Caco-2 (cell line): ENCODE measurements at places on chromosomes 16 and 17.

GRCh38 chr17:66184392-66184791 is 7.5 kb downstream of the CEP112 start:
- DNase-seq = no peak

DNA sequence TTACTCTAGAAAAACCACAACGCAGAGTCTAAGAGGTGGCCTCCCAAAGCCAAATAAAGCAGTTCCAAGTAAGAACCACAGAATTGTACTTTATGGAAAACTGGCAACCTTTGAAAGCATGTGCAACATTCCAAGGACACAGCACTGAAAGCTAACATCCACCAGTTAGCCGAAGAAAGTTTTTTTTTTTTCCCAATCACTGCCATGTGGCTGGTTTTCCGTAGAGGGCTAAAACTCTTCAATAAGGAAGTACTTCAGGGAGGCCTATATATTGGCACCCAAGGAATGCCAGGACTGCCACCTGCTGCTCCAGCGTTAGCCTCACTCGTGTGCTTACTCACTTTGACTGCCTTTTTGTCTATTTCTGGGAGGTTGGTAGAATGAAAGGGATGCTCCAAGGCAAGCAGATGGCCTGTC is 25.2 kb downstream of the CEP95 start:
- DNase-seq = no peak

DNA sequence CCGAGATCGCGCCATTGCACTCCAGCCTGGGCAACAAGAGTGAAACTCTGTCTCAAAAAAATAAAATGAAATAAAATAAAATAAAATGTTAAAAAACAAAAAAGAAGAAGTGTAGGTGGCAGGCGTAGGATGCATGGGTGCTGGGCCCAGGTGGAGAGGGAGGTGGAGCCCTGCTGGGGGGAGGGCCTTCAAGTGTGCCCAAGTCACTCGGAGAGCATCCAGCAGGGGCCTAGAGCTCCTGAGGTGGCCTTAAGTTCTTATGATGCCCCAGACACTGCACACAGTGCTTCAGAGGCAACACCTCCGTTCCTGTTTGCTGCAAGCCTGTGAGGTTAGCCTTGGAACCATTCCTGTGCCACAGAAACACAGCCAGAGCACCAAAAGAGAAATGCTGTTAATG is 23.2 kb downstream of the IL4R start:
- no peak for DNase-seq

GRCh38 chr17:38560503-38561318 is 45.0 kb downstream of the SRCIN1 start:
- no peak for DNase-seq

- DNase-seq = peak; percentile 89
Observed at GRCh38 chr17:82734987-82735866, at the start of gene FN3K. TSS of gene FN3K (plus strand) at chr17:82735615. CDS start at chr17:82735637, 22 bp downstream.

DNA sequence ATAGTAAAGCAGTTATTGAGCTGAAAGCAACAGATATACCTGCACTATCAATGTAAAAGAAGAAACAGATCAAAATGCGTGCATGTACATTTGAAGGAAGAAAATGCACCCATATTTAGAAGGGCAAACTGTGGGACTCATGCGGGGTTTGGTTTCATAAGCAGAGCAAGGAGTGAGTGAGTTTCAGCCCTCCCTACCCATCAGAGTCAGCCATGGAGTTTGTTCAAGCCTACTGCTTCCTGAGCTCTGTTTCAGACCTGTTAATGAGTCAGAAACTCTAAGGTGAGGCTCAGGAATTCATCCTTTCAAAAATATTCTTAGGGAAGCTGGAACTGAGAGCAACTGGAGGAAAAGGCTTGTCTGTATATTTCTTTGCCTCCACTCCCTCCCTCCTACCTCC is 446.2 kb downstream of the HS3ST4 start:
- no peak for DNase-seq

GRCh38 chr16:79795556-79795955 is 195.0 kb upstream of the MAF start:
- no peak for DNase-seq

DNA sequence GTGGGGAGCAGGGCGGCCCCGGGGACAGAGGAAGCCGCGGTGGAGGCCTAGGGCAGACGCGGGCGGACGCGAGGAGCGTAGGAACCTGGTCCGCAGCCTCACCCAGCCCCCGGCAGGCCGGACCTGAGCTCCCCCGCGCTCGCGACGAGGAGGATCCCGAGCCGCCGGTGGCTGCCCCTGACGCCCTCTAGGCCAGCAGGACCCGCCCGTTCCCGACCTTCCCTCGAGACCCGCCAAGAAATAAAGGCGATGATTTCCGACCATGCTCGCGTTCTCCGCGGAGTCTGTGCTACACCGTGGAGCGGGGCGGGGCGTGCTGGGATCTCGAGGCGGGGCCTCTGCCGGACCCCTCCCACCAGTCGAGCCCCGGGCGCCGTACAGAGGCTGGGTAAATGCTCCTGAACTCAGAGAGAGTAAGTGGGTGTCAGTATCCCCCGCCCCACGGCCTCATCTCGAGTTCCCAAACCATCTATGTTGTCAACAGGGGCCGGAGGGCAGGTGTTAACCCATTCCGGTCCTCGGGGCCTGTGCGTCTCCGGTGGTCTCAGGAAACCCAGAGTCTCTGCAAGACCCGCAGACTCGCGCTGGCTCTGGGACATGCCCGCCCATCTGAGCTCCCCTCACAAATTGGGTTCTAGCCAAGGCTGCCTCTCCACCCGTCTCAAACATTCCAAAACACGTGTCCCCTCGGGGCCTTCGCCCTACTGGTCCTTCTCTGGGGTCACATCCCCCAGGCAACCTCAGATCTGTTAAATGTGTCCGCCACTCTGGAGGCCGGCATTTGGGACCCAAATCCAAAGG is 13.7 kb downstream of the SYCE1L start:
- peak; percentile 67 for DNase-seq

- no peak for DNase-seq
Observed at GRCh38 chr17:75740215-75740614, 19.0 kb downstream of the ITGB4 start.

DNA sequence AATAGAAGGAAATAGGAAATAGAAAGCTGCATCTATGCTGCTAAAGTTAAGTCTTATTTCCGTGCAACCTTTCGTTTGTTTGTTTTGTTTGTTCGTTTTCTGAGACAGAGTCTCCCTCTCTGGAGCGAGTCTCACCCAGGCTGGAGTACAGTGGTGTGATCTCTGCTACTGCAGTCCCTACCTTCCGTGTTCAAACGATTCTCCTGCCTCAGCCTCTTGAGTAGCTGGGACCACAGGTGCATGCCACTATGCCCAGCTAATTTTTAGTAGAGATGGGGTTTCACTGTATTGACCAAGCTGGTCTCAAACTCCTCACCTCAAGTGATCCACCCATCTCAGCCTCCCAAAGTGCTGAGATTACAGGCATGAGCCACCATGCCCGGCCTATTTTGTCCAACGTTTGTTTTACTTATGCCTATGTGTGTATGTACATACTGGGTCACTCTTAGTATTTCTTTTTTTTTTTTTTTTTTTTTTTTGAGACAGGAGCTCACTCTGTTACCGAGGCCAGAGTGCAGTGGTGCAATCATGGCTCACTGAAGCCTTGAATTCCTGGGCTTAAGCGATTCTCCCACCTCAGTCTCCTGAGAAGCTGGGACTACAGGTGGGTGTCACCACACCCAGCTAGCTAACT is 16.8 kb downstream of the BMERB1 start:
- DNase-seq = no peak

DNA sequence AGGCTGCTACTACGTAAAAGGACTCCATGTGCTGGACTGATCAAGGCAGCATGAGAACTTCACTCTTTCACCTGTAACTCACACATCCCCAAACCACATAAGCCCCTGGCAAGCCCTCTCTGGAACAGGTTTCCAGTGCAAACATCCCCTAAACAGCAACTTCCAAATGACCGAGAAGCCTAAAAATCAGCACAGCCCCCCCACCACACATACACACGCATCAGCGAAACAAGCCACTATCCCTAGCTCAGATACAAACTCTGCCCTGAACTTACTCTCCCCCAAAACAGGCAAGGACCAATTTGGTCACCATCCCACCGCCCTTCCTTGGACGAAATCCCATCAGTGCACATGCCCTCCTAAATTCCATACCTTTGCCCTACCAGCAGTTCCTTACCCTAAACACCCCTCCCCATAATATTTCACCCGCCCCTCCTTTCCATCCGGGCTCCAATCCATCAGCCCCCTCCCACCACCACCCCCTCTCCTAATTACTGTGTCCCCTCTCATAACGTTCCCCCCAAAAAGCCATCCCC is 735 bp downstream of the LSM12 start:
- DNase-seq = no peak

- DNase-seq = no peak
Observed at GRCh38 chr17:61647047-61647446, 56.0 kb upstream of the NACA2 start.

- no peak for DNase-seq
Observed at GRCh38 chr17:63645775-63646487, 23.7 kb downstream of the MAP3K3 start.

- no peak for DNase-seq
Observed at GRCh38 chr16:19929062-19929511, 44.4 kb upstream of the GPRC5B start.

DNA sequence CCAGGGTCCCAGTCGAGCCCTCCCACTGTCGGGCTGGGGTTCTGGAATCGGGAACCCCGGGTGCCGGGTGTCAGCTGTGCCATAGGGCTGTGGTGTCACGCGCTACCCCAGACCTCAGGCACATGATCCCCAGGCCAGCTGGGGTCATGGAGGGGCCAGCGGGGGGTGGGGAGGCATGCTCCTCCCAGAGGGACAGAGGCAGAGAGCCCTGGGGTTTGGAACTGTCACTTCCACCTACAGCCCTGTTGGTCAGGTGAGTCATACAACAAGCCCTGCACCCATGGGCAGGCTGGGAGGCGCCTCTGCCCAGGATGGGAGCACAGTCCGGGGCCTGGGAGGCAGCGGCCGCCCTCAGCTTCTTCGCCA is 63.0 kb downstream of the BAIAP2 start:
- no peak for DNase-seq

GRCh38 chr17:81199482-81199830 is 23.3 kb downstream of the CEP131 start:
- no peak for DNase-seq

DNA sequence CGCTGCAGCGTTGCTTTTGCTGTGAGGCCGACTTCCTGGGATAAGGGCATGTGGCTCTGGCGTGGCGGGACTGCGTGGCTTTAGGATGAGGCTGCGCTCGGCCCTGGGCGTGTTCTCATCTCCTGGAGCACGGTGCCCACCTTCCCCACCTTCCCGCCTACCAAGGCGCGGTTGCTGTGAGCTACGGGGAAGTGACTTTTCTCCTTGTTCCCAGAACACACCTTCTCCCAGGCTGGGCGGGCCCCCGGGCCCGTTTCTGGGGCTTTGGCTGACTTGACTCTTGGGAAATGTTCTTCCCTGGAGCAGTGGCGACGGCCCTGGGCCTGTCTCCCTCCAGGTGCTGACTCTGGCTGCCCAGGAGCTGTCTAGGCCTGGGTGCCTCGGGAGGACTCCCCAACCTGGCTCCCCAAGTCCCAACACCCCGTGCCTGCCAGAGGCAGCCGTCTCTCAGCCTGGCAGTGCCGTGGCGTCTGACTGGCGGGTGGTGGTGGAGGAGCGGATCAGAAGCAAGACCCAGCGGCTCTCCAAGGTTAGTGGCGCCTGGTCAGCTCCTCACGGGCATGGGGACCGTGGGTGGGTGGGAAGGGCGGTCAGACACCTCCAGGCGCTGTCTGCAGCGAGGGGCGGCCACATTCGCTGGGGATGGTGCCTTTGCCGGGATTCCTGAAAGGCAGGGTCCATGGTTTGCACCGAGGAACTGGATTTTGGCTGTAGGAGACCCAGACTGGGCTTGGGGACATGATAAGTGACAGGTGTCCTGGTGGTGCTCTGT is 12.1 kb downstream of the TELO2 start:
- DNase-seq = no peak

- DNase-seq = peak; percentile 62
Observed at GRCh38 chr17:8997994-8998628, 23.2 kb upstream of the NTN1 start.

DNA sequence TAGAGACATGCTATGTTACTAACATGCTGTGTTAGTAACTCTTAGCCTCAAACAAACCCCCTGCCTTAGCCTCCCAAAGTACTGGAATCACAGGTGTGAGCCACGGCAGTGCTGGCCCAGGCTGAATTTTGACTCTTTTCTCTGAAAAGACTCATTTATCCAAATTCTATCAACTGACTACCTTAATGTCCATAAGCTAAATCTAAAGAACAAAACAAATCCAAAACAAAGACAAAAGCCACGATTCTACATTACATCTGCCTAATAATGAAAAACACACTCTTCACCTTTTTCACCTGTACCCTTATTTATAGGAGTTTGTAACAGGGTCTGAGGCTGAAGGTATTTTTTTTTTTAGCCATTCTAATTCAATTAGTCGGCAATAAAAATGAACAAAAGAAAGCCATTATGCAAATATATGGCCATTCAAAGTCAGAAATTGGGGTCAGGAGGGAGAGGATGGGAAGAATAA is 432.5 kb downstream of the RBFOX1 start:
- no peak for DNase-seq

DNA sequence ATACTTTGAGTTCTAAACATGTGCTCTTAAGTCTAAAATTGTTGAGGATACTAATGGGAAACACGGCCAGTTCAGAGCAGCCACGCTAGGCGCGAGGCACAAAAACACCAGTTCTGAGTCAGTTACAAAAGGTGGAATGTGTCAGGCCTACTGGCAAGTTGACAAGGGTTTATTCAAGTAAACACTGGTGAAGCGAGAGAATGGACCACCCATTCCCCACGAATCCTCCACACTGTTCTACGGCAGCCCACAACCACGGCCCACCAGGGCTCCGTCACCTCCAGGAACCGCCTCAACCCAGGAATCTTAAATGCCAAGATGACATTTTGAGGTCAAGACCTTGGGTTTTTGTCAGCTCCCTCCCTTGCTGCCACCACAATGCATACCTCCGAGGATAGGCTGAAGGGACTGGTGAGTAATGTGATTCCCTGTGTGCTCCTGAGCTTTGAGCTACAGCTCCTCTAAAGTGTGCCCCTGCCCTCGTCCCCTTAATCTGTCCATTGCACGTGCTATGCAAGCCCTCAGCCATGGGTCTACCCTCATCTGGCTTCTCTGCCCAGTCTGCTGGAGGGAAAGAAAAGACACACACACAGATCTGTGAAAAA is 28.5 kb upstream of the TRAP1 start:
- DNase-seq = no peak

DNA sequence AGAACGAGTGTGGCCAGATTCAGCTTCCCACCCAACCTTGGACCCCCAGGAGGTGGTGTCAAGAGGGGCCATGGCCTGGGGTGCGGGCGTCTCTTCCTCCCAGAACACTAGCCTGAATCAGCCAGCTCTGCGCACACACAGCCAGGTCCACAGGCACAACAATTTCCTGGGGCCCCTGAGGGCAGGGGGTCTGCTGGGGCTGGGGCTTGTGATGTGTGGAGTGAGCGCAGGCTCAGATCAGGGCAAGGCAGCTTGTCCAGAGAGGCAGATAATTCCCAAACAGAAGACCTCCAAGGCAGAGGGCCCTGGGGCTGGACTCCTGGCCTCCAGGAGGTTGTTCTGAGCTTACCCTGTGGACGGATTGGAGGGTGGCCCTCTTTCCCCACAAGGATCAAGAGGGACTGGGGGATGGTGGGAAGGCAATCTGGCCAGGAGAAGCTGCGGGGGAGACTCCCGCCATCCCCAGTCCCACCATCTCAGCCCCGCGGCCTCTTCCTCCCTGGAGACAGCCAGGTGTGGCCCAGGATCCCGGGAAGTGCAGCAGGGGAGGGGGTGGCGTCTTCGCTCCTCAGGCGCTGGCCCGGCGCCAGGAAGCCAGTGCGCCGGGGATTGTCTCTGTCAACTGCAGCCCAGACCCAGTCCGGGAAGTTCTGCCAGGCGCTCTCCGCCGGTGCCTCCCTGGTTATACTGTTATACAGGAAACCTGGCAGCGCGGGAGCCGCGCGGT is 52.0 kb upstream of the AMZ2 start:
- peak; percentile 40 for DNase-seq
